ENCODE measurements at places on chromosomes 2 and 18.

GRCh38 chr2:120920454-120921148 is 184.9 kb downstream of the GLI2 start:
- no peak for DNase-seq

DNA sequence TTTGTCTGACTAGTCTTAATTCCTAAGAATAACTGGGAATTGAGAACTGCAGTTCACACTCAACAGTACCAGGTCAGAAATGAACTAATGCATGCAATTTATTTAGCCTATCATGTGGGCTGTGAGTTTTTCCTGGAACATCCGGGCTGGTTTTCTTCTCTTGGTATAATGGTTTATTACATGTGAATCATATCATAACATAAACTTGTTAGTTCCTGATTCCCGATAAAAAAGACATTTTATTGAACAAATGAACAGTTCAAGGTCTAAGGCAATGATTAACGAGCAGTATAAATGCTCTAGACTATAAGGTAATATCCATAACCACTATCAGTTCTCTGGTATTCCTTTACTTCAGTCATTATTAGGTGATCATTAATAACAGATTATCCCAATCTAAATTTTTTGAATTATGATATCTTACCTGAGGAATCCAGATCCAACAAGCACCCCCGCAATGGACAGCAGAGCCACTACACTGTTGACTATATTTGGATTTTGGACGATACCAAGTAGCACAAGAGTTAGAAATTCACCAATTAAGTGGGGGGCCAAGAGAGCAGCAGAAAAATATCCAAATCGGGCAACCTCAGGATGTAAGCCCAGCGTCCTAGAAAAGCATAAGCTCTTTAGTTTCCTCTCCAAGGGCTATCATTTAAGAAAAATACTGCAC is 19.0 kb downstream of the ABCG5 start:
- no peak for DNase-seq

DNA sequence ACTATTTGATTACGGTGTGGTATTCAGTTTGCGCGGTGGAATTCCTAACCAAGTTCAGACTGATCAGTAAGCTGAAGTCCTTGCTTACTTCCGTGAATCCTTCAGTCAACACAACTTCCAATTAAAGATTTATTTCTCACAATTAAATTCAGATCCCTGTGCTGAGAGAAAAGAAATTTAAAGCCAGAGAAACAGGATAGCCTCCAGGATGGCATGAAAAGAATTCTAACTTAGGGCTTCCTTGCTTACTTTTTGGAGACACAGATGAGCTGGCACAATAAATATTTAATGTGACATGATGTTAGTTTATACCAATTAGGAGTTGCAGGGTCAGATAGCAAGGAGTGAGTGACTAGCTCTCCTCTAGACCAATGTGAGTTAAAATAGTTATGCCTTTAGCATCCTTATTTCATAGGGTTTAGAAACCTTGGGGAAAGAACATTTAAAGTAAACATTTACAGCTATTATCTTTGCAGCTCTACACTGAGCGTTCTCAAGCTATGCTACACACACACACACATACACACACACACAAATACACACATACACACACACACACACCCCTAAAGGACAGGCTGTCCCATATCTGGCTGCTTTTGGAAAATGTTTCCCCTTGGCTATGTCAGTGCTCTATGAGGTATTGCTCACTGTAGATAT is 151.0 kb downstream of the TRIB2 start:
- no peak for DNase-seq

- DNase-seq = no peak
Observed at GRCh38 chr2:175282886-175283285, 101.4 kb upstream of the ATP5MC3 start.

DNA sequence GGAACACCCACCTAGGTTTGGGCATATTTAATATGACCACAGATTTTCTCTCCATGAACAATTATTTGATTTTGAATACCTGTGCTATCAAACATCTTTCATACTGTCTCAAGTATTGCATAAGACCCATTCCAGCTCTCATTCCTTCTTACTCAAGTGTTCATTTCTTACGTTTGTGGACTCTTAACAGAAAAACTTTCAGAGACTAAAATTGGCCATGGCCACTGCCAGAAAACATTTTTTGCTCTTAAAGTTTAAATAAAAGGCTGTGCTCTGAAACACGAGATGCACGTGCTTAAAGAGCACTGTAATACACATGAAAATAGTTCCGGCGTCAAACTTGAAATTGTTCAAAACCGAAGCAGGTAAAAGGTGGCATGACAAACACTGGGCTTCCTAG is 89.3 kb downstream of the LIMS1 start:
- DNase-seq = no peak

DNA sequence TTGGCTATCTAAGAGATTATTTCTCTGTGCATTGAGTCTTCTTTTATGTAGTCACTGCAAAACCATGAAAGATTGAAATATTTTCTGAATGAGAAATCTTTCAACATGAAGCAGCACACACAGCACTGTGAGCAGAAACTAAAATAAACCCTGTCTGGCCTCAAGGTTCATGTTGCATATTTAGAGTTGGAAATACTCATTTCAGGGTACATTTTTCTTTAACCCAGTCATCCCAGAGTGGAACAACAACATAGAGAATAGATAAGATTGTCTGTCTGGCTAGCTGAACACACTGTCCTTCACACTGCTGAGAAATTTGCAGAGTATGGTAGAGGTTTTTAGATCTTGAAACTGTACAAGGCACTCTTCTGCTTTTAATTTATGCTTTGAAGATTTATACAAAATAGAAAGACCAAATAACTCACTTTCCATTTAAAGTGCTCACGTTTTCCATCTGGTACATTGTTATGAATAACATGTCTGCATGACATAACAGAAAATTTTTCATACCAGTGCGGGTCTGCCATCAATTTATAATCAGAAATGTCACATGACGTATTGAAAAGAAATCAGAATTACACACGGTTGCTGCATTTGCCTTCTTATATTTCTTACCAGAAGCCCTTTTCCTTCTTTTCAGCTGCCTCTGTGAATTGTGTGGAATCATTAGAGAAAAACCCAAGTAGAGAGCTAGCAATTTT is 25.0 kb upstream of the FN1 start:
- DNase-seq = no peak

- no peak for DNase-seq
Observed at GRCh38 chr2:240165034-240165433, 24.6 kb upstream of the OTOS start.

DNA sequence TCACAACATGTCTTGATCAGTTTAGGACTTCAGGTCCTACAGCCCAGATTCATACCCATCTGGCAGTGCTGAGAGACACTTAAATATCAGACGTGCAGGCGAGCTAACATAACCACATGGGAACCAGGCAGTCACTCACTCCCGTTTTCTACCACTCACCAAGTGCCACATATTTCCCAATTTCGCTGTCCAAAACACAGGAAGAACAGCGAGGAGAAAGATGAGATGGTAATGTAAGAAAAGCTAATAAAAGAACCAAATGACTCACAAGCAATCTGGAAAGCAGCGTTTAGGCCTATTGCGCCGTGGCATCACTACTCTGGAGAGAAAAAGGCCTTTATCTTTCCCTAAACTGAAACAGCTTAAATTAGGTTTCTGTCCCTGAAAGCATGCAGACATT is 647.8 kb upstream of the SLC39A10 start:
- no peak for DNase-seq

DNA sequence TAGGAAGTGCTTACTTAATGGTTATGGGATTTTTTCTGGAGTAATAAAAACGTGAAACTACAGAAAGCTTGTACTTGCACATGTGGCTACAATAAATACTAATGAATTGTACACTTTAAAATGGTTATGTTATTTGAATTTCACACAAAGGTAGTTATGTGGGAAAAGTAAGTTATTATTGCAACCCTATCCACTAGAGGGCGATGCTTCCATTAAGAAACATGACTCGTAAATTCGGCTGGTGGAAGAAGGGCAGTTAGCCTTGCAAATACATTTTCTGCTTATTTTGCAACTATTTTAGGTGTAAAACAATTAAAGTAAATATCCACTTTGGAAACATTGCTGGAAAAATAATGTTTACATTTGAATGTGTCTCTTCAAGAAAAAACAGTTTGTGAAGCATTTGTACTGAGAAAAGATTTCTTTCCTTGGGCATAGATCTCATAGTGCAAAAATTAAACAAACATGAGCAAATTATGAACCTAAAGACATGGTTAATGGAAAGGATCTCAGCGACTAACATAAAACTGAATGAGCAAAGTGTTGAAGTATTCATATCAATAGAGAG is 68.1 kb upstream of the CSRNP3 start:
- no peak for DNase-seq

DNA sequence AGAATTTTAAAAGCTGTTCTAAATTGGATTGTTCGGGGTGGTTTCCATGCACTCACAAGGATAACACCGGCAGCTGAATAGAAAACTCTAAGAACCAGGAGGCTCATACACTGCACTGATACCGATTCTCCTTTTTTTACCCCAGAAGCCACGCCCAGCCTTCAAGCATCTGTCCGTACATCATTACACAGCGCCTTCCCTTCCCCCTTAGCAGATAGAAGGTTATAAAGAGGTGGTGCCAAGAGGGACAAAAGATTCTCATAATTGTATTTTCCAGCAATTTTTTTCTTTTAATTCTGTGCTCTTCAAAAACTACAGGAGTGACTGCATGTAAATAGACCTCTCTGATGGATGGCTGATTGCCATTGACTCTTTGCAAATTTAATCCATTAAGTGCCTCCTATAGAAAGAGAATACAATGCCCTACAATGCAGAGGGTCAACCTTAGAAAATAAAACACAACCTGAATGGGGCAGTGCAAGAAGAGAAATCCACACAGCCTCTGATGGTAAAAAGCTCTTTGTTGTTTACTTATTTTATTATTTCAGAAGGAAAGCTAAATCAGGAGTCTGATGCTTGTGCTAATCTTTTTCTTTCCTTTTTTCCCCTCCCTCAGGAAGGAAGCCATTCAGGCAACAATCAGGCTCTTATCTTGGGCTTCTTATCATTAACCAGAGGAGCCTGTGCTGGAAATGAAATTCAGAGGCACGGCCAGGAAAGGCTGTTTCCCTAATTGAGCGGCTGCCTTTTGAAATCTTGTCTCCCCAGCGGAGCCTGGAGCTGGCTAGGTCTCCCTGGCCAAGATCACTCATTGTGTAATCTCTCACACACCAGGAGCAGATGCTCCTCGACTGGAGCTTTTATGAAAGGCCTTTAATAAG is 198.9 kb upstream of the NABP1 start:
- DNase-seq = no peak

DNA sequence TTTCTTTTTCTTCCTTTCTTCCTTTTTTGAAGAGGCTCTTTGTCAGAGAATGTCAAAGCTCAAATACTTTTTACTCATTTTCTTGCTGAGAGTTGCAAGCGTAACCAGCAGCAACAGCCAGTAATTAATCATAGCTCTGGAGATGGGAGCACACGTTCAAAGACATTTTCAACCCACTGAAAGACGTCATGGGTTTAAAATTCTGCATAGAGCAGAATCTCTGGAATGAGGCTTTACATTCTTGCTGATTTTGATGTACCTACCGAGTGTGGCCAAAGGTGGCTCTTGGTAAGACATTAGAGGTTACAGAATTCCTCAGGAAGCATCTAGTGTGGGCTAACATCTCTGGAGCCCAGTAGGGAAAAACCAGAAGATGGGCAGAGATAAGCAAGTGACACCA is 292.5 kb downstream of the MTX2 start:
- no peak for DNase-seq

DNA sequence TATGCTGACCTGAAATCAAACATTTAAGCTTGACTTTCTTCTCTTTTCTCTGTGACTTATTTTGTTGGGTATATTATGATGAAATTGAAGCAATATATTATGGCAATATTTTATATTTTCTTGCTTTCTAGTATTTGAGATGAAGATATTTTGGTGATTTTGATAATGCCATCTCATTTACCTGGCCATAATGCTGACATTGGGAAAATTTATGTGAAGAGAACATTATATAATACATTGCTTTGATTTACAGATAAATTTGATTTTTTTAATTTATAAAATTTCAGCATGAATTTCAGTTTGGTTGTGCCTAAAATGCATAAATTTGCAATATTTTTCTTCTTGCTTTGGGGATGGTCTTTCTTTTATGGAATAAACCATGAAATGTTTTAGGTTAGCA is 1413.7 kb upstream of the TMEFF2 start:
- DNase-seq = no peak

DNA sequence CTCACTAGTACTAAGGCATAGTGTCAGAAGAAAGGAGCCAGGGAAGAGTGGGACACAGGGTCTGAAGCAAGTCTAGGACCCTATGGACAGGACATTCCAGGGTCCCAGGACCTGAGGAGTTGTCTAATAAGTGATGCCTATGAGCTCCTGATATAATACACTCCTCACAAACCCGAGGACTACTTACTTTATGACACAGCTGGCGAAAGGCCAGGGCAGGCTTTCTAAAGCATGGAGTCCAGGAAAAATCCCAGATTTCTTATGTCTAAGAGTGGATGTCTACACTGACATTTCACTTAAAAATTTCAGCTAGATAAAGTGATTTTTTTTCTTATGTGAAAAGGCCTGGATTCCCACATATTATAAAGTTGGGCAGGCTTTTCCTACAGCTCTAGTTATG is 502.2 kb upstream of the SETBP1 start:
- DNase-seq = no peak

- no peak for DNase-seq
Observed at GRCh38 chr18:51361130-51361860, 163.8 kb upstream of the MEX3C start.

Data from osteocyte (in vitro differentiated cells).